Smooth muscle cell of bladder (primary cell): ENCODE measurements at places on chromosomes 7 and 10. TPM values are rescaled to one million over a fixed set of nuclear protein-coding genes. Genes with fewer than 3 reads are reported as not detected.

HOXA4 gene
- 0.14 and 0.28 TPM in 2 replicates for total RNA-seq

UCN3 gene
- total RNA-seq: not detected in 2 replicates

HGF gene
- total RNA-seq: 340 and 462 TPM in 2 replicates

CLCN1 gene
- 0.09 and 0.14 TPM in 2 replicates for total RNA-seq

AZGP1 gene
- 0.09 TPM in 1 of 2 replicates, not detected in the other for total RNA-seq

TMEM270 gene
- not detected in 2 replicates for total RNA-seq

PNLIPRP3 gene
- 0.09 TPM in 1 of 2 replicates, not detected in the other for total RNA-seq

LRIT1 gene
- not detected in 2 replicates for total RNA-seq

SPDYE6 gene
- total RNA-seq: not detected in 2 replicates

LIPK gene
- not detected in 2 replicates for total RNA-seq

MKX gene
- 0.28 and 0.57 TPM in 2 replicates for total RNA-seq

WASHC2A gene
- total RNA-seq: 50.3 and 64.0 TPM in 2 replicates

SVOPL gene
- total RNA-seq: not detected in 2 replicates

IGF2BP3 gene
- 8.4 and 12.8 TPM in 2 replicates for total RNA-seq

IL2RA gene
- total RNA-seq: not detected in 2 replicates

TDRD1 gene
- total RNA-seq: under 0.01 and 0.83 TPM in 2 replicates

IRF5 gene
- total RNA-seq: not detected in 2 replicates

CC2D2B gene
- 0.14 and 0.18 TPM in 2 replicates for total RNA-seq

SPDYE11 gene
- not detected in 2 replicates for total RNA-seq

C10orf67 gene
- total RNA-seq: 0.14 TPM in 1 of 2 replicates, not detected in the other

KCNH2 gene
- 0.83 and 1.7 TPM in 2 replicates for total RNA-seq

MPP7 gene
- total RNA-seq: 0.18 and 0.28 TPM in 2 replicates

BTBD16 gene
- total RNA-seq: under 0.01 TPM in 1 of 2 replicates, not detected in the other

CSTF2T gene
- 17.2 and 20.0 TPM in 2 replicates for total RNA-seq

PRSS37 gene
- total RNA-seq: not detected in 2 replicates

CHRM2 gene
- total RNA-seq: 44.5 and 46.1 TPM in 2 replicates

HTR5A gene
- total RNA-seq: not detected in 2 replicates

TAC1 gene
- not detected in 2 replicates for total RNA-seq

TMEM236 gene
- total RNA-seq: under 0.01 TPM in 2 replicates

AKR1E2 gene
- total RNA-seq: 6.5 and 13.9 TPM in 2 replicates

PKD2L1 gene
- total RNA-seq: not detected in 2 replicates

TRPV6 gene
- total RNA-seq: not detected in 2 replicates

TFR2 gene
- total RNA-seq: 0.14 and 0.37 TPM in 2 replicates

NYAP1 gene
- 0.14 and 0.74 TPM in 2 replicates for total RNA-seq
